ENCODE measurements at places on chromosomes 3 and 15. TPM values are rescaled to one million over a fixed set of nuclear protein-coding genes. Genes with fewer than 3 reads are reported as not detected.

- H3K27ac ChIP-seq: no peak overlapping the region
- H3K4me1 ChIP-seq: no peaks in the 10 kb centered on the region
- H3K4me3 ChIP-seq: no peak overlapping the region
- H3K27me3 ChIP-seq: no peaks in the 10 kb centered on the region
- no peak for DNase-seq
- H3K36me3 ChIP-seq: no peaks in the 10 kb centered on the region
Measured at GRCh38 chr3:117355566-117355965, 646.0 kb downstream of the TUSC7 start.

GRCh38 chr15:93428150-93428549, 339.1 kb upstream of the RGMA start:
- no peak overlapping the region for H3K4me3 ChIP-seq
- DNase-seq: no peak
- peaks cover 17% of the 10 kb centered on the region for H3K4me1 ChIP-seq
- H3K27me3 ChIP-seq: no peaks in the 10 kb centered on the region
- peak overlapping the region; percentile 34 for H3K27ac ChIP-seq
- no peaks in the 10 kb centered on the region for H3K36me3 ChIP-seq

DNA sequence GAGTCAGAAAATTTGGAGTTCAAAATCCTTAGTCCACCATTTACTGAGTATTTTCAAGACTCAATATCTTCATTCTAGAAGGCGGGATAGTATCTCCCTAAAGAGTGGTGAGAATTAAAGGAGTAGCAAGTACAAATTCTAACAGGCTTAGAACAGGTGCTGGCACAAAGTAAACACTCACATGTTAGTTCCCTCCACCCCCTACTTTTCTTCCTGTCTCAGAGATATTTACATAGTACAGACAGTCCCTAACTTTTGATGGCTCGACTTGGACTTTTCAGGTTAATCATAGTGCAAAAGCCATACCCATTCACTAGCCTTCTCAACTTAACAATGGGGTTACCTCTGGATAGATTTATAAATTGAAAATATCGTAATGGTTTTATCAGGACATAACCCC, 476.2 kb upstream of the RASGRP1 start:
- no peaks in the 10 kb centered on the region for H3K4me1 ChIP-seq
- no peaks in the 10 kb centered on the region for H3K36me3 ChIP-seq
- H3K27ac ChIP-seq: no peak overlapping the region
- H3K27me3 ChIP-seq: no peaks in the 10 kb centered on the region
- no peak overlapping the region for H3K4me3 ChIP-seq
- DNase-seq: no peak

DNA sequence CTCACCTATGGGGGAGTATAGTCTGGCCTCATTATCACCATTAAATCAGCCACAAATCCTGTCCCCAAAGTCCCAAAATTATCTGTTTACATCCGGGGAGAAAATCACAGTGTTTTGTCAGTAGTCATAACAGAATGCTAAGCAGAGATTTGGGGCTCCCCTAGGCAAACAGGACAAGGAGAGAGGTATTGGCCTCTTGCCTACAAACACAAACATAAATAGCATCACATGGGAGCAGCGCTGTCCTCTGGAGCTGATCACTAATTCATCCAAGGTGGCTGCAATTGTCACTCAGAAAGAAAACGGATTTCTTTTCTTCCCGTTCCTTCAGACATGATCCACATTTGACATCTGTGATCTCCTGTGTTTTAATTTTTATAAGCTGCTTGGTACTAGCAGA, 1028.1 kb downstream of the NTRK3 start:
- no peak for DNase-seq
- H3K4me3 ChIP-seq: no peak overlapping the region
- H3K4me1 ChIP-seq: no peaks in the 10 kb centered on the region
- no peaks in the 10 kb centered on the region for H3K27me3 ChIP-seq

- no peaks in the 10 kb centered on the region for H3K27me3 ChIP-seq
- H3K27ac ChIP-seq: no peak overlapping the region
- H3K4me3 ChIP-seq: no peak overlapping the region
- H3K36me3 ChIP-seq: peaks cover 7% of the 10 kb centered on the region
- peaks cover 11% of the 10 kb centered on the region for H3K4me1 ChIP-seq
Measured at GRCh38 chr3:38021196-38021595, 8.2 kb downstream of the PLCD1 start.

DNA sequence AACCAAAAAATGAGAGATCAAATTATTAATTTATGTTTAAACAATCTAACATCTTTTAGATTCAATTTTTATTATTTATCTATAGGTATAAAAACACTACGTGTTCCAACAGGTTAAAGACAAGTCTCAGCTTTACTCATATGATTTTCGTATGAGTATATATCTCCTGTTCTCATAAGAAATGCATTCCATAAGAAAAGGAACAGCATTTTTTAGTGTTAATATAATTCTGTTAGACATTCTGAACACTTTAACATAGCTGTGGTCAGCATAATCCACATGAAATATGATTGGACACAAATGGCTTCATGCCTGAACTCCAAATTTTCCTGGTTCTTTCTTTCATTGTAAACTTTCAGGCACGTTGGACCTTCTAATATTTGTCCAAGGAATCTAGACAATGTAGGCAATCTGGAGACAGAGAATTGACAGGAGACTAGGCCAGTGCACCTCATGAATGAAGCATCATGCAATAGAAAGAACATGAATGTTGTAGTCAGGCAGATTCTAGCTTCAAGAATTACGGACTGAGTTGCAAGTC, 1122.0 kb upstream of the ALCAM start:
- H3K4me1 ChIP-seq: no peaks in the 10 kb centered on the region
- DNase-seq: no peak
- no peak overlapping the region for H3K27ac ChIP-seq
- no peak overlapping the region for H3K4me3 ChIP-seq

DNA sequence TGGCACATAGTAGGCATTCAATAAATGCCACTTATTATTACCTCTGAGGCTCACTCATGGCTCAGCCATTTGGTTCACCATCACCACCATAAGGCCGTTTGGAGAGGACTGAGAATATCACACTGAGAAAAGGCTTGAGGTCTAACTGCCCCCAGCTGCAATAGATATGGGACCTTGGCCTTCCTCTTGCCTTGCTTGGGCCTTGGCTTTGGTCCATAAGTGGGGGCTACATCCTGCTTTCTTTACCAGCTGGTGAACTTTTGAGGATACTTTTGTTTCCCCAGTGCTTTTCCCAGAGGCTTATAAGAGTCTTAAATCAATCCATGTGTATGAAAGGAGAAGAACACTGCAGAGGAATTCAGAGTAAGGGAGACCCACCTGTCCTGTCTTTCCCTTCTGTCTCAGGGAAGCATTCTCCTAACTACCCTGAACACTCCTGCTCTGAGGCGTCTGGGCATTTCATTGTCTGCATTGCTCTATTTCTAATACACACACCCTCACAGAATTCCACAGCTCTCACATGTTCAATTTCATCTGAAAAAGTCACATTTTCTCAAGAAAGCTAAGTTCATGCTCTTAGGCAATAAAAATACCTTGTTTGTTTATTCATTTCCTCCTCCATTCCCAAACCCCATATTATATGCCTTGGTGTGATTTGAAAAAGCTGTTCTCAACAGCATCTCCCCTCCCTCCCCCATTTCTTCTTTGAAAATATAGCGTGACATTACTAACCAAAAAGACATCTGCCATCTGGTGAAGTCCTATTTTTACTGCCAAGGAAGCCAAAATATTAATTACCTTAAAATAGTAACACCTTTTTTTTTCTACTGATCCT, 22.5 kb upstream of the KCNMB2 start:
- no peak overlapping the region for H3K4me3 ChIP-seq
- DNase-seq: no peak
- H3K36me3 ChIP-seq: no peaks in the 10 kb centered on the region
- H3K27me3 ChIP-seq: no peaks in the 10 kb centered on the region
- H3K27ac ChIP-seq: no peak overlapping the region

DNA sequence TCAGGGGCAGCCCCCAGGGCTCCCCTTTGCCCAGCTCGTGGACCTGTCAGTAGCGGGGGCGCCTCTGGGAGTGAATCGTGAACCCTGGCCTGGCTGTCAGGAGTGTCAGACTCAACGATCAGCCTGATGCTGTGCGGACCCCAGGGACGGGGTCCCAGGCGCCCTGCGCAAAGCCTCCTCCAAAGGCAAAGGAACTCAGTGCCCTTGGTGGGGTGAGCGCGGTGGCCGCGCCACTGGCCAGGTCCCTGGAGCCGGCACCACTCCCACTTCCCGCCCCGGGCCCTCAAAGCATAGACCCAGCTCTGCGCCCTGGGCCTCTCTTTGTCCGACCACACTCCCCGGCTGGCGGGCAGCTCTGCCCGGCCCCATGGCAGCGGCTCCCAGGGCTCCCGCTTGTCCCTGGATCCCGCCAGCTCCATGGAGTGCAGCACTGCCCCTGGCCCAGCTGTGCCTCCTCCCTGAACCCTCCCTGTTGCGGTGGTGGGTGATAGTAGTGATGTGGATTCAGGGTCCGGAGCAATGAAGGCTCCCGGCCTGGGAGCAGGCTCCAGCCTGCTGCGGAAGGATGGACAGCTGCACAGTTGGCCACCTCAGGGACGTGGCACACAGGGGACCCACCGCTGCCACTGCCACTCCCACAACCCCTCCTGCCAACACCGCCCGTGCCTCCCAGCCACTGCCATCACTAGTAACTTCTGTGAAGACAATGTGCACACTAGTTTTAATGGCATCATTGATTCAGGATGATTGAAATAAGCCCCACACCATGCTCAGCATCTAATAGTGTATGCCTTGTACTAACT, 263.8 kb downstream of the ZBBX start:
- no peak overlapping the region for H3K27ac ChIP-seq
- no peak overlapping the region for H3K4me3 ChIP-seq
- no peak for DNase-seq
- H3K4me1 ChIP-seq: no peaks in the 10 kb centered on the region
- no peaks in the 10 kb centered on the region for H3K36me3 ChIP-seq

- H3K27me3 ChIP-seq: no peaks in the 10 kb centered on the region
- no peaks in the 10 kb centered on the region for H3K4me1 ChIP-seq
- no peaks in the 10 kb centered on the region for H3K36me3 ChIP-seq
- no peak overlapping the region for H3K4me3 ChIP-seq
Measured at GRCh38 chr3:102025606-102026270, 176.4 kb downstream of the NFKBIZ start.

- peaks cover 43% of the 10 kb centered on the region for H3K4me1 ChIP-seq
- DNase-seq: no peak
- no peak within 1 kb of the TSS for H3K4me3 ChIP-seq
- no peak within 1 kb of the TSS for H3K27ac ChIP-seq
- no peaks in the 10 kb centered on the region for H3K36me3 ChIP-seq
- no peaks in the 10 kb centered on the region for H3K27me3 ChIP-seq
Measured at GRCh38 chr3:48222616-48223513, at the start of gene CAMP. CAMP (plus strand) TSS chr3:48223495; CDS start chr3:48223512, 17 bp downstream.

DNA sequence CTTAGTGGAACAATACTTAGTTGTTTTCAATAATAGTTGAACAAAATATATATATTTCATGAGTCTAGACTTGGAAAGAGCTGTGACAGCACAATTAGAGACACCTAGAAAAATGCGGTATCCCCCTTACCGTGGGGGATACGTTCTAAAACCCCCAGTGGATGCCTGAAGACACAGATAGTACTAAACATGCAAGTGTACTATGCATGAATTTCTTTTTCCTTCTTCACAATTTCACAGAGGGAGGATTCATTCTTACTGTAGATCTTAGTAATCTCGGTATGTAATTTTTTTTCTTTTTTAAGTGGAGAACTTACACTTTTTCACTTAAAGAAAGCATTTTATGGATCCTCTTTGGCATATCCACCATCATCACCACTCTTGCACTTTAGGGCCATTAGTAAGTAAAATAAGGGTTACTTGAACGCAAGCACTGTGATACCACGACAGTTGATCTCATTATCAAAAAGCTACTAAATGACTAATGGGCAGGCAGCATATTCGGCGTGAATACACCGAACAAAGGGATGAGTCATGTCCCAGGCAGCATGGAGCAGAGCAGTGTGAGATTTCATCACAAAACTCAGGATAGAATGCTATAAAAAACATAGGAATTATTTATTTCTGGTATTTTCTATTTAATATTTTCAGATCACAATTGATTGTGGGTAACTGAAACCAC, 72.3 kb upstream of the ZNF280D start:
- DNase-seq: no peak
- H3K4me3 ChIP-seq: peak overlapping the region; percentile 20
- H3K36me3 ChIP-seq: no peaks in the 10 kb centered on the region
- H3K4me1 ChIP-seq: peaks cover 16% of the 10 kb centered on the region
- no peak overlapping the region for H3K27ac ChIP-seq

- no peak overlapping the region for H3K4me3 ChIP-seq
- H3K27me3 ChIP-seq: no peaks in the 10 kb centered on the region
- DNase-seq: no peak
- H3K27ac ChIP-seq: no peak overlapping the region
Measured at GRCh38 chr15:39202641-39203040, 378.2 kb upstream of the THBS1 start.

CD96 gene
- 2.4 TPM for total RNA-seq

ZNF620 gene
- total RNA-seq: 0.56 TPM

LNP1 gene
- 1.5 TPM for total RNA-seq

EPHA3 gene
- 2.3 TPM for total RNA-seq

GOLGA6A gene
- total RNA-seq: not detected

CIDEC gene
- total RNA-seq: not detected

CCDC80 gene
- total RNA-seq: 69.6 TPM

SLC51B gene
- not detected for total RNA-seq

AGBL1 gene
- total RNA-seq: 0.19 TPM

SI gene
- not detected for total RNA-seq
